ENCODE measurements at places on chromosomes 16 and 17.

GRCh38 chr17:7004398-7005253 lies 7.8 kb upstream of the RNASEK start:
- no peak for DNase-seq

GRCh38 chr17:50771991-50772785 lies 4.9 kb upstream of the ANKRD40CL start:
- DNase-seq = no peak

- DNase-seq = no peak
Measured at GRCh38 chr16:78955206-78955605, 645.3 kb downstream of the MAF start.

DNA sequence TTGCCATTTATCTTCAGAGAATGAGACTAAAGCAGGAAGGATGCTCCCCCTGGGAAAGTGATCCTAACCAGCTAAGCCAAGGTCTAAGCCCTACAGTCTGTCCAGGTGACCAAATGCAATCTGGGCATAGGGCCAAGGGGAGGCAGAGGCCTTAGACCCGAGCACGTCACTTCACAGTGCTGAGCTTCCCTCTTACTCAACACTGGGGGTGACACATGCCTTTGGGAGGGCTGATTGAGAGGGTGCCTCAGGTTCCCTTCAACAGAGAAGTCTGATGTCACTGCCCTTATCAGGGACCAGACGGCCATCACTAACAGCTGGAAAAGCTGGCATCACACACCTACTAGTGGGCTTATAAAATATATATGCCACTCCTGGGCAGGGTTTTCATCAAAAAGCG lies 4.0 kb downstream of the CIAO2B start:
- no peak for DNase-seq

DNA sequence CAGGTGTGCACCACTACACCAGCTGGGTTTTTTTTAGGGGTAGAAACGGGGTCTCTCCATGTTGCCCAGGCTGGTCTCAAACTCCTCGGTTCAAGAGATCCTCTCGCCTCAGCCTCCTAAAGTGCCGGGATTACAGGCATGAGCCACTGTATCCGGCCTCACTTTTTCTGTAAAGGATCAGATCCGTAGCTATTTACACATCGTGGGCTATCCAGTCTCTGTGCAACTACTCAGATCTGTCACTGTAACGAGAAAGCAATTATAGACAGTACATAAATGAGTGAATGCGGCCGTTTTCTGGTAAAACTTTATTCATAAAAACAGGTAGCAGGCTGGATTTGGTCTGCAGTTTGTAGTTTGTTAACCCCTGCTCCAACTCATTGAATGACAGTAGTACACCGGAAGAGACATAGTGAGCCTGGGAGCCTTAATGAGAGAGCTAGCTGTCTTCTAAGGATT lies 44.5 kb downstream of the VMP1 start:
- DNase-seq = no peak
